Stimulated activated CD8-positive, alpha-beta memory T cell treated with anti-CD3 and anti-CD28 coated beads, Interleukin-2, amount 100 ng/mL, for 1 hour (primary cell): ENCODE measurements at places on chromosomes 7 and 10.
A peak's percentile ranks its signal among the peaks of the same experiment; 100 is the strongest.

DNA sequence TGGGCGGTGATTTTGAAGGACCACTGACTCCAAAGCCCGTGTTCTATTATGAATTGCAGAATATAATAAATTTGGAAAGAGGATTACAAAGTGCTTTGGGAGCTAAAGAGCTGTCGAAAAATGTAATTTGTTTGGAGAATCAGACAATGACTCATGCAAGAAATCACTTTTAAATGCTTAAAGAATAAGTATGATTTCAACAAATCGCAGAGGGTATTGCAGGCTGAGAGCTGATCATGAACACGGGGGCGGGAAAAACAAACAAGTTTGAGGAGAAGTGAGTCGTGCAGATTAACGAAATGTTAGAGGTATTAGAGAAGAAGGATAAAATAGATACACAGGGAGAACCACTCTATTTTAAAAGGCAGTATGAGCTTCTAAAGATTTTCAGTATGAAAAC is 4.9 kb upstream of the HACD1 start:
- DNase-seq: no peak

- DNase-seq: no peak
Measured at GRCh38 chr10:89357975-89358374, 19.9 kb upstream of the IFIT1B start.

DNA sequence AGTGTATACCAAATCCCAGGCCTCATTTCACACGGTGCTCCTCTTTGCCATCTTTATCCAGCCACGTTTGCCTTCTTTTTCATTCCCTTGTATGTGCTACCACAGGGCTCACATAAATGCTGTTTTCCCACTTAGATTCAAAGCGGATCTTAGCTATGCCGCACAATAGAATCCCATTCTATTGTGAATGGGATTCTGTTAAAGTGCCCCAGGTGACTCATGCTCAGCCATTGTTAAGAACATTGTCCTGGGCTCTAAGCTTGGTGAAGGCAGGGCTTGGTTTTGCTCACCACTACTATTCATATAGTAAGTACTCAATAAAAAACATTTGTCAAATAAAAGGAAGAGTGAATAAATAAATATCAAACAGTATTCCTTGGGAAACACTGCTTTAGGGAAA is 72.3 kb upstream of the PHYHIPL start:
- no peak for DNase-seq

DNA sequence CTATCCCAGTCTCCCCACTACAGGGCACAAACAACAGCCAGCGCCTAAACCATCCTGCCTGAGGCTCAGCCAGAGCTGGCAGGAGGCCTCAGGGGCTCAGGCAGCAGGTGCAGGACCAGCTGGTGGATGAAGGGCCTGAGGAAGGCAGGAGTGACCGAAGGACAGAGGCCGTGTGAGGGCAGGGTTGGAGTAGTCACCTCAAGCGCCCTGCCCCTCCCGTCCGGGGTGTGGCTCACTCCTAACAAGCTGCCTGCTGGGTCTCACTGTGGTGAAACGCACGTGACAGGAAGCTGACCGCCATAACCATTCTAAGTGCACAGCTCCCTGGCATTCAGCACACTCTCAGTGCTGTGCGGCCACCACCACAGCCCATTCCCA is 281.1 kb downstream of the ELFN1 start:
- no peak for DNase-seq

DNA sequence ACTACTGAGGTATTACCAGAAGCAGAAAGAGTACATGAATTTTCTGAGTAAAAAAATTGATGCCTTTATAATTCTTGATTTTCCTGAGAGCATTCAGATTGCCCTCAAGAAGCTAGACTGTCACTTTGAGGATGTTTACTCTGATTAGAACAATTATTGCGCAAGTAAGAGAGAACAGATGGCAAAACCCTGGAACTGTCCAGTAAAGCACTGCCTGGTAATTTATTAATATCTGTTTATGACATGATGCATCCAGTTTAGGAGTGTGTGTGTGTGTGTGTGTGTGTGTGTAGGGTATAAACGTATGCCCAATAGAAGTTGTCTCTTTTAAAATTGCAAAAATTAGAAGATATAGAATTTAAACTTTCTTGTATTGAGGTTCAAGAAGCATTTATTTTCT is 379.7 kb downstream of the PHTF2 start:
- no peak for DNase-seq

DNA sequence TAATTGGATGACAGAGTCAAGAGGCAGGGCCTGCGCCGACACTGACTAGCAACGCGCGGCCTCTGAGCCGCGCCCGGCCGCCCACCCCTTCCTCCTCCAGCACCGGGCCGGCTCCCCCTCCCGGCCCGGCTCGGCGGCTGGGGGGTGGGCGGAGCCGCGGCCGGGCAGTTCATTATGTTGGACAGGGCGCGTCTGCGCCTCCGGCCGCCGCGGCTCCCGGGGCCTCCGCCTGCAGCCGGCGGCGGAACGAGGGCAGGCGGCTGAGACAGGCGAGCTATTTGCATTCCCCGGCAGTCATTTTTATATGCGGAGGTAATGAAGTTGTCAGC is 106.7 kb downstream of the SNX10 start:
- no peak for DNase-seq

- DNase-seq: no peak
Measured at GRCh38 chr10:13716081-13717071, 129.6 kb downstream of the PRPF18 start.

GRCh38 chr7:108091461-108091831 is 38.7 kb downstream of the LAMB4 start:
- DNase-seq: no peak

GRCh38 chr10:46522295-46523118 is 34.0 kb downstream of the GPRIN2 start:
- no peak for DNase-seq

DNA sequence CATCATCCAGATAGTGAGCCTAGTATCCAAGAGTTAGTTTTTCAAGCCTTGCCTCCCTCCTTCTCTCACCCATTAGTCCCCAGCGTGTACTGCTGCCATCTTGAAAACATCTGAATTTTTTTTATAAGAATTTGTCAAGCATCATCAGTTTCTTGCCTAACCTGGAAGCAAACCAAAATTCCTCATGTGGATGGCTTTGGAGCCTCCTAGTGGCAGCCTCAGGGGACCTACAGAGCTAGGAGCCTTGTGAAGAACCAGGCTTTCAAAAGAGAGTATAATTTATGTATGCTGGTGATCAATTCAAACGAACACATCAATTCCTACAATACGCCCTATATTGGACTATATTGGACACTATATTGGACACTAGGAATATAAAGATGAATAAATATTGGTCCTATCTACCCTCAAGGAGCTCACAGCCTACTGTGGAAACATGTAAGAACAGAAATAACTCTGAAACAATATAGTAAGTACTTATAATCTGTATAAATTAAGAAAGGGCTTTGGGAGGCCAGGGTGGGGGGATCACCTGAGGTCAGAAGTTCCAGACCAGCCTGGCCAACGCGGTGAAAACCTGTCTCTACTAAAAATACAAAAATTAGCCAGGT is 63.4 kb downstream of the HPSE2 start:
- DNase-seq: no peak

- no peak for DNase-seq
Measured at GRCh38 chr10:33295851-33296250, 38.6 kb downstream of the NRP1 start.

DNA sequence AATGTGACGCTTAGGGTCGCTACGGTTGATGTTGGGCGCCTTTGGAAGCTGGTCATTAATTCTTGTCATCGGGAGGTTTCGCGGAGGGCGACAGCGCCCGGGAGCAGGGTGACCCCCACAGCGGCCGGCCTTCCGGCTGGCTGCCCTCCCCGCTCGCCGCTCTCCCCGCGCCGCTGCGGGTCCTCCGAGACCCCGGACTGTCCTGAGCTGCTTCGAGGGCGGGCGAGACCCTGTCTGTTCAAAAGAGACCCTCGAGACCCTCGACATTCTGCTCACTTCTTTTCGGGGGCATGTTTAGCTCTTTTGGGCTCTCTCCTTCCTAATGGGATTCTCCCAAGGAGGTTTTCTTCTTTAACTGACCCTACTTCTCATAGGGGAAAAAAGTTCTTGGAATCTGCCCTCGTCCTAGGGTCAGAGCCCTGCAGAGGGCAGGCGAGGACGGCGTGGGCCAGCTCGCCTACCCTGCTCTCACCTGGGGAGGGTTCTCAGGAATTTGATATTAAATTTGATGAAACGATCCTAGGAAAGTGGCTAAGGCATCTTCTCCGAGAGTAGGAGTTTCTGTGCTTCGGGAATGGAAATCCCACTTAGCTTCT is 257.0 kb downstream of the OTUD1 start:
- DNase-seq: no peak

- DNase-seq: no peak
Measured at GRCh38 chr10:75295868-75296441, 60.2 kb upstream of the COMTD1 start.

DNA sequence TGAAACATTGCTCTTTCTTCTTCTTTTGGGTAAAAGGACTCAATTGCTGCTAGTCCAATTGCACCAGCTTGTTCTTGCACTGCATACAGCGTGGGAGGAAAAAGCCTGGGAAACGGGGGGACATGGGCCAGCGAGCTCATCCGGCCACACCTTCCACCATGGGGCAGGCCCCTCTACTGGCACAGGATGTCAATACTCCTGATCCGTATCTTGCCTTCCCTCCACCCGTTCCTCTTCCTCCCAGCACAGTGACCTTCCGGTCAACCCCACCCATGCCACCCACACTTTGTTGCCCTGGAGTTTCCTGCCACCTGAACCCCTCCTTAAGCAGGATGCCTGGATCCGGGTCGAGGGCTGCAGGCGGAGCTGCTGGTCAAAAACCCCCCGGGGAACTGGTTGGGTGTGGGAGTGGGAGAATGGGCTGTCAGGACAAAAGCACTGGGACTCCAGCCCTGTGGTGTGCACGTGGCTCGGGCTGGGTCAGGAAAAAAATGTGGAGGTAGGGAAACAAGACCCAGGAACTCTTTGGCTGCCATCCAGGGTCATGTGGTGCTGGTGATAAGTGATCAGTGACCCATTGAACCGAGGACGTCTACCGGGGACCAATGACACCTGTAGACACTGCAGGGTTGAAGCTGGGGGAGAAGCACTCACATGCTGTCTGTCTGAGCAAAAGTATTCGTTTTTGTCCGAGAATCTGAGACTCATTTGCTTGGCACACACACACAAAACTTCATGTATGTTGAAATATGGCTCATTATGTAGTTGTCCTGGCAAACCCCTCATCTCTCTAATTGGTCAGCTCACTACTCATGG is 8.1 kb downstream of the IL2RA start:
- DNase-seq: no peak

GRCh38 chr7:108603656-108604306 is 34.1 kb downstream of the DNAJB9 start:
- DNase-seq: no peak

- DNase-seq: no peak
Measured at GRCh38 chr10:110434489-110435096, 63.1 kb upstream of the DUSP5 start.

DNA sequence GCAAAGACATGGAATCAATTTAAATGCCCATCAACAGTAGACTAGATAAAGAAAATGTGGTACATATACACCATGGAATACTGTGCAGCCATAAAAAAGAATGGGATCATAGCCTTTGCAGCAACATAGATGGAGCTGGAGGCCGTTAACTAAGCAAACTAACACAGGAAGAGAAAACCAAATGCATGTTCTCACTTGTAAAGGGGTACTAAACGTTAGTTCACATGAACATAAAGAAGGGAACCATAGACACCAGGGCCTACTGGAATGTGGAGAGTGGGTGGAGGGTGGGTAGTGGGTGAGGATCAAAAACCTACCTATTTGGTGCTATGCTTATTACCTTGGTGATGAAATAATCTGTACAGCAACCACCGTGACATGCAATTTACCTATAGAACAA is 78.4 kb upstream of the GSDME start:
- DNase-seq: no peak

DNA sequence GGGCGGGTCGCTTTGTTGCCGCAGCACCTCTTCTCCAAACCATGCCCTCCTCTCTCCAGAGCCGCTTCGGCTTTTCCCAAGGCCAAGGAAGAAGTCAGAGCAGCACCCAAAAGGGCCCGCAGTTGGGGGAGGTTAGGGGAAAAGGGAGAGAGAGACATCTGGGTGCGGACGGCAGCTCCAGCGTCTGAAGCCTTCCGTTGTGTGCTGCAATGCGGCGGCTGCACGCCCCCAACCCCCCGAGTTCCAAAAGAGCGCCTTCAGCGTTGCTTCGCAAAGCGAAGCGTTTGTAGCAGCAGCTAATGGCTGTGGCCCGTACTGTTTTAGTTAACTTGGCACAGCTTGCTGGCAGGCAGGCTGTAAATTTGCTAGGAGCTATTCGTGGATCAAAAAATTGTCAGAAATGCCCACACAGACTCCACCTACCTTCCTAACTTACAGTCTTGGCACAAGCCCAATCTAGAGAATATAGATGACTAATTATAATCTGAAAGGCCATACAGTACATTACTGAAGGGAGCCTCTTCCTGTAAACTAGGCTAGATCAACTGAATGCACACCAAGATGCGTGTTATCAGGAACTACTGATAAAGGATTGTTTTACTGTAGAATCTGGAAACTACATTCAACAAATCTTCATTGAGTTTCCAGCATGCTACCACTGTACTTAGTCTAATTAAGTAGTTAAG is 1.1 kb upstream of the KBTBD2 start:
- peak; percentile 18 for DNase-seq

DNA sequence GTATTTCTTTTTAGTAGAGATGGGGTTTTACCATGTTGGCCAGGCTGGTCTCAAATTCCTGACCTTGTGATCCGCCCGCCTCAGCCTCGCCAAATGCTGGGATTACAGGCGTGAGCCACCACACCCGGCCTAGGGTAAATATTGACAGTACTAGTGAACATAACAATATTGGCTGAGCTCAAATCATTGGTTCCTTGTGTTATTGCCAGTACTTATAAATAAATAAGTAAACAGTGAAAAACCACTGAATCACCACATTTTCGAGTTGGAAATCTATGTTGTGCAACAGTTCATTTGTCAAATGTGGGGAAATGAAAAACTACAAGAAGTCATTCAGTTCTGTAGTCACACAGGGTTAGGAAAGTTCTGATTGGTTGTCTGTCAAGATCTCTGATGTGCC is 15.8 kb downstream of the RPP30 start:
- DNase-seq: no peak

DNA sequence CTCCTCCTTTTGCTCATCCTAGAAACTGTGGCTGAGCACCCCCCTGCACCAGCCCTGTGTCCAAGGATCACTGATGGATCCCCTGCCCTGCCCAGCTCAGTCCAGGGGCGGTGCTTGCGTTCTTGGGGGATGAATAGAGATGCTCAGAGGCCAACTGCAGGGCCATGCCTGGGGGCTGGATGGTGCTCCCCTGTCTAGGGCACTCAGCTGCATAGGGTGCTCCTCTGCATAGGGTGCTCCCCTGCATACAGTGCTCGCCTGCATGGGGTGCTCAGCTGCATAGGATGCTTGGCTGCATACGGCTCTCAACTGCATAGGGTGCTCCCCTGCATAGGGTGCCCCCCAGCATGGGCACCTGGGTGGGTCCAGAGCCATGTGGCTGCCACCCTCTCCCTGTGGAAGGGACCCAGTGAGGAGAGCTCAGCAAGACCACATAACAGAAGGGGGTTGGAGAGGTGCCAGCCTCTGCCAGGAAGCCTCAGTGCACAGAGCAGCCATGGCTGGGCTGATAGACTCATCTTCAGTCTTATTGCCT is 95.0 kb downstream of the BMS1 start:
- no peak for DNase-seq

GRCh38 chr7:131845573-131846314 is 289.3 kb upstream of the PODXL start:
- no peak for DNase-seq
